ENCODE measurements at places on chromosomes 5 and 9.

- no peak for DNase-seq
These were observed 33.5 kb upstream of the SHOC1 start for GRCh38 chr9:111828193-111828592.

DNA sequence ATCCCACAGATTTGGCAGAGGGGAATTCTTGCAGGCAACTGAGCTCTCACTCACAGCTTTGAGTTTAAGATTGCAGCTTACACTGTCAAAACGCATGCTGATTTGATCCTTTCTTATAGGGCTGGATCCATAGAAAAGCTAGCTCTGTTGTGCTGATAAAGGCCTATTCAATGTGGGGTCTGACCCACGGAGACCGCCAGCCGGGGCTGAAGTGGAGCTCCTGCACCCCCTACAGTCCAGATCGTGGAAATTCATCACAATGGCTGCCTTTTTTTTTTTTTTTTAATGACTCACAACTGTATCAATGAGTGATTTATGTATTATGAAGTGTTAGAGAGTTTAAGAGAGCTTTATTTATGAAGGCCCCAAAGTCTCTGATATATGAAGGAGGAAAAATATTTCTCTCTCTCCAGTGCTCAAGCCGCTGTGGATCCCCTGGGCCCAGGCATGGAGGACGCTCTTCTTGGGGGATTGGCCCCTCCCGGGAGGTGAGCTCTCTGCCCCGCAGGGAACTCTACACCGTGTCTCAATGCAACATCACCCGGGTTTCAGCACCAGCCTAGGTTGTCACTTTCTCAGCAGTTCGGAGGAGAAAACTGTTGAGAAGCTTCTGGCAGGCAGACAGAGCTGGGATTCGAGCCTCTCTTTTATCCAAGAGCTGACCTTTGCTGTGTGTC, 700.2 kb downstream of the IRX1 start:
- no peak for DNase-seq

GRCh38 chr5:174725261-174725990, 1.0 kb downstream of the MSX2 start:
- DNase-seq, result no peak

DNA sequence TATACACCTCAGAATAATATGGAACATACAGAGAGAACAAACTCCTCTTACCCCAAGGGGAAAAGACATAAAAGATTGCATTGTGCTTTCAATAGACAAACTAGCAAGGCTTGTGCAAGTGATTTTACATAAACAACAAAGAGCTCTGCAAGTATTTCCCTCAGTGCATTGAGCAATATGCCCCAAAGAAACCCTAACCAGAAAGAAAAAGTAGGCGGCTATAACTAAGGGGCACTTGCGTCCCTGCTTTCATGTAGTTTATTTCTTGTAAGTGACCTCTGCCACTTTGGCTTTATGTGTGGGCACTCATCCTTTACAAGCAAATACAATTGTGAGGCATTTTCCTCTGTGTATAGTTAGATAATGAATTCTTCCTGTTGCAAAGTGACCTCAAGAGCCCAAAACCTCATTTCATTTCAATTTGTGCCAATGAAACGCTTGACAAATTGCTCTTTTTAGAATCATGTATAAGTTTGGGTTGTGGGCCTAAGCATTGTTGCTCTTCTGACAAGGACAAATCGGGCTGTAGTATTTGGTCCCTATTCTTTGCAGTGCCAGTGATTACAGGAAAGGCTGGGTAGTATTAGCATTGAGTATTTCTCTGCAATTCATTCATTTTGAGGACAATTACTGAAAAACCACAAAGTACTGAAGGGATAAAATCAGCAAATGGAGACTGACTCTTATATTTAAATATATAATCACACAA, 282.2 kb downstream of the DTWD2 start:
- DNase-seq, result no peak

GRCh38 chr9:92141144-92142129, 26.2 kb upstream of the SPTLC1 start:
- DNase-seq, result no peak

DNA sequence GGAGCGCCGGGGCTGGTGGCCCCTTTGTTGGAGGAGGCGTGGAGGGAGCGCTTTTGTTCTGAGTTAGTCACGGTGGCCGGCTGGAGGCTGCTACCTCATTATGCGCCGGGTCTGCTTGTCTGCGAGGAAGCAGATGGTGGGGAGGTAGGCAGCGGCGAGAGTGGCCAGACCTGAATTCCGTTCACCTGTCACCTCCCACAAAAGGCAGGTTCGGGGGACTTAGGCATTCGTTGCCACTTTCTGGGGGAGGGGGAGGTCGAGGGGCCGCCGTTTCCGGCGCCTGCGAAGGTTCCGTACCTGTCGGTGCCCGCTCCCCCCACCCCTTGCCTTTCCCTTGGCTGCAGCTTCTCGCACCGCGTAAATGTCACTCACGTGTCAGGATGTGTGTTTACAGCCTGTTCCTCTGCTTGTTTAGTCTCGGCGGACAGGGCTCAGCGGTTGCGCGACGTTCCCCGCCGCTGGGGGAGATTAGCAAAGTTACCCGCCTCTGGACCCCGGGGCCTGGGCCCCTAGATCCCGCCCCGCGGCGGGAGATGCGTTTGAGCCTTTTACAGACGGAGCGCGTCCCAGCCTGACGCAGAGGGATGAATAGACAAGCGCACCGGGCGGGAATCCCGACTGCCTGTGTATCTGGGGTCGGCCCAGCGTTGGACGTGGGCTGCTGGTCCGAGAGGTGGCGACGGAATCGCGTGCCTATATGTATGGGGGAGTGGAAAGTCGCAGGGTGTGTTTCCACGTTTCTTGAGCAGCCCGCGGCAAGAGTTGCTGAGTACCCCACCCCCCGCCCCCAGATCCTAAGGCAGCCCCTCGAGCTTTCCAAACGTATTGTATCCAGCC, 2.7 kb upstream of the LHX2 start:
- no peak for DNase-seq

GRCh38 chr9:78756813-78757510, 460.0 kb downstream of the PSAT1 start:
- DNase-seq, result no peak

DNA sequence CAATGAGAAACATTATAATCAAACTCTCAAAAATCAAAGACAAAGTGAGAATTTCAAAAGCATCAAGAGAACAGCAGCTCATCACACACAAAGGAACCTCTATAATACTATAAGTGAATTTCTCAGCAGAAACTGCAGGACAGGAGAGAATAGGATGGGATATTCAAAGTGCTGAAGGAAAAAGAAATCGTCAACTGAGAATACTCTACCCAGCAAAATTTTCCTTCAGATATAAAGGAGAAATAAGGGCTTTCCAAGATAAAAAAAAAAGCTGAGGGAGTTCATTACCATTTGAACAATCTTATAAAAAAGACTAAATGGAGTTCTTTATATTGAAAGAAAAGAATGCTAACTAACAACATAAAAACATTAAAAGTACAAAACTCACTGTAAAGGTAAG, 481.1 kb downstream of the TLE4 start:
- no peak for DNase-seq

GRCh38 chr9:95067057-95067456, 250.5 kb downstream of the FANCC start:
- no peak for DNase-seq

GRCh38 chr9:27124151-27124550, 15.1 kb downstream of the TEK start:
- no peak for DNase-seq

GRCh38 chr5:172858511-172858989, 24.5 kb downstream of the ERGIC1 start:
- DNase-seq, result no peak

DNA sequence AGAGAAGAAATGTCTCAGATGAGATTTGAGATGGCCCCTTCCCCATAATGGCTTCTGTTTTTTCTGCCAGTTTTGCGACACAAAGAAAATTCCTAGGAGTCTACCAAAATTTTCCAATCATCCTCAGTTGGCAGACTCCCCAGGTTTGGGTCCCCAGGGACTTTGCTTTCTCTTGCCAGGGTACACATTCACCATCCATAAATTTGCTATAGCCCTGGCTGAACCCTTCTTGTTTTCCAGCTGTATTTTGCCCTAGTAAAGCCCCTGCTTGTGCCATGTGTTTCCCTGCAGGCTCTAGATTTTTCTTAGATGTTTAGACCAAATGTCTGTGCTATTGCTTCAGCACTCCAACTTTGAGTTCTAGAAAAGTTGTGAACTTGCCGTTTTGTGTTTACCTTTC, 283.2 kb downstream of the ANXA1 start:
- no peak for DNase-seq

DNA sequence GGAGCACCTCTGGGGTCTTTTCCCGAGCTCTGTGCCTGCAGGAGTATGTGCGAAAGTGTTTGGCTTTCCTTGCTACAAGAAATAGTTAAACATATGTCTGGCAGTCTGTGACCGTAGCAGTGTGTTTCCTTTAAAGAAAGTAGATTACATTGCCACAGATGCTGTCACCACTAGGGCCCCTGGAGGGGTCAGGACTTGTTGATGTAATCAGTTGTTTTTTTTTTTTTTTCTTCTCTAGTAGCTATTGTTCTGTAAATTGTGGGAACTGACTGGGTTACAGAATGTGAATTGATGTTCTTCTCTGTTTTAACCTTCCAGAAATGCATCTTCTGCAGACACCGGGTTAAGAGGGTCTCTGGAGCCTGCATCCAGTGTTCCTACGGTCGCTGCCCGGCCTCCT, 345.6 kb downstream of the KDM4C start:
- DNase-seq, result no peak

DNA sequence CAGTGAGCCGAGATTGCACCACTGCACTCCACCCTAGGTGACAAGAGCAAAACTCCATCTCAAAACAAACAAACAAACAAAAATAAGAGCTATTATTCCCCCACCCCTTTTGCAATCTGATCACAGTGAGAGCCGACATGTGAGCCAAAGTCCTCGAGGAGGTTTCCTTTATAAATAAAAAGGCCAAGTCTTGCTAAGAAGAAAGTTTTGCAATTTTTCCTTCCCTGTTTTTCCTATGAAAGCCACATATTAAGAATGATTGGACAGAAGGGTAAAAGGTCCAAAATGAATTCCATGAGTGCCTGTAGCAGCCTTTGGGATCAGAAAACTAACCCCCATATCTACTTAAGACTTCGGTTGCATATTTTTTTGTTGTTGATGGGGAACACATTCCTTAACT, 179.7 kb downstream of the TSSK1B start:
- no peak for DNase-seq

GRCh38 chr9:126549246-126550006, 64.3 kb upstream of the LMX1B start:
- no peak for DNase-seq

- no peak for DNase-seq
These were observed 11.2 kb downstream of the RICTOR start for GRCh38 chr5:39063037-39063436.

GRCh38 chr5:122390154-122390553, 78.1 kb downstream of the SNCAIP start:
- DNase-seq, result no peak

DNA sequence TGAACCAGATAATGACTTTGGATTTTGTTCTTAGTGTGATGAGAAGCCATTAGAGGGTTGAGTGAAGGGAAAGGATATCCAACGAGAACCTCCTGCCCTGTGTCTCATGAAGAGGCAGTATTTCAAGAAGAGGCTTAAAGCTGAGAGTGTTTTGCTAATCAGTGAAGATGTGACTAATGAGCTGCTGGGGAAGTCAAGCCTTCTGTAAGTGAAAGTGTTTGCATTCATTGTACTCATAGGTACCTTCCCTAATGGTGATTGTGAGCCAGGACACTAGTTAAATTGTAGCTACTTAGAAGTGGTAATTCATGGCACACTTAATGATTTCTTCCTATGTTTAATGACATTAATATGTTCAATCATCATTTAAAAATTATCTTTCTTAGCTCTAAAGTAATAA, 23.7 kb downstream of the PIP5K1B start:
- no peak for DNase-seq

GRCh38 chr5:132742158-132742557, 4.8 kb upstream of the KIF3A start:
- DNase-seq, result no peak

- DNase-seq, result no peak
These were observed 34.4 kb upstream of the SSBP2 start for GRCh38 chr5:81785322-81785721.

GRCh38 chr5:134503937-134504437, 21.5 kb upstream of the JADE2 start:
- DNase-seq, result no peak

DNA sequence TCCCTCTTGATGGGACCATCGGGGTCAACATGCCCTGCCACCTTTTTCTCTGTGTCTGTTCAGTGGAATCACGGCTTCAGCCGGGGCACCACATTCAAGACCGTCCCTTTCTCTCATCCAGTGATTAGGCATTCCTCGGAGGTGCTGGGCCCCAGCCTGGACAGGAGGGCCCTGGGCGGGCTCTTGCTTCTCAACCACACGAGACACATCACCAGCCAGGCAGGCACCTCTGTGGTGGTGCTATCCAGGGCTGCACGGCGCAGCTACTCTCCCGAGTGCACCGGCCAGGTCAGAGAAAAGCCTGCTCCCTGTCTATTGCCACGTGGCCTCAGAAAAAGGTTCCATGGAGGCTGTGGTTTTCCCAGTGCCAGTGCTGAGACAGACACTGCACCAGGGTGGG, 255.2 kb upstream of the IRX1 start:
- no peak for DNase-seq

DNA sequence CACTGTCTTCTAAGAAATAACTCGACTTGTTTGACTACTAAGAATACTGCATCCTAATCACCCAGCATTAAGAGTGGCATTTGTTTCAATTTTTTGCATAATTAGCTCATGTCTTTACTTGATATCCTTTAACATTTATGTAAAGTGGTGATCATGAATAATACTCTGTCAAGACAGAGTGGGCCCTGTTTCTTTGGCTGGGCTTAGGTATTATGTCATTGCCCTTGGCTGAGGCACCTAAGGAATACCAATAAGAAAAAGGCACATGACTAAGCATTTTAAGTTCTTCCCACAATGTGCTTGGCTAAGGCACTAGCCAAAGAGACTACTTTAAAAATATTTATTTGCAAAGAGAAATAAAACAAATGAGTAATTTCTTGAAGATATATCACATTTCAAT, 308.1 kb downstream of the CTNND2 start:
- no peak for DNase-seq

DNA sequence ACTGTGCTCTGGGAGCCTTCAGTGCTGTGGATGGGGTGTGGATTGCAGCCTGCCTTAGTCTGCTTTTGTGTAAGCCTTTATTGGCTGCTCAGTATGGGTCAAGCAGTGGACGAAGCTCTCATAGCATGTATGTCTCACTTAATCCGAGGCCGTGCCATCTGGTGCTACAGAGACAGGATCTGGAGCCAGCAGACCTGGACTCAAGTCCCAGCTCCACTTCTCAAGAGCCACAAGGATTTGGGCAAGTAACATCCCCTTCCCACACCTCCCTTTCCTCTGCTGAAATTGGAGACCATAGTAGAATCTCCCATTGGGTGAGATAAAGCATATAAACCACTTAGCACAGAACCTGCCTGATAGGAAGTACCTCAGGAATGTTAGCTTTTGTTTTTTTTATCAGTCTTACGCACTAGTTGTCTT, 23.4 kb upstream of the LECT2 start:
- no peak for DNase-seq

- no peak for DNase-seq
These were observed 6.0 kb upstream of the PLAC8L1 start for GRCh38 chr5:146111409-146111808.

GRCh38 chr5:133086366-133086875, 34.6 kb downstream of the HSPA4 start:
- DNase-seq, result no peak
